ENCODE measurements at places on chromosomes 2 and 18.

- no peak for DNase-seq
Observed at GRCh38 chr2:91975130-91975491, 2896.1 kb upstream of the TEKT4 start.

- no peak for DNase-seq
Observed at GRCh38 chr18:42192251-42193248, 237.5 kb downstream of the PIK3C3 start.

DNA sequence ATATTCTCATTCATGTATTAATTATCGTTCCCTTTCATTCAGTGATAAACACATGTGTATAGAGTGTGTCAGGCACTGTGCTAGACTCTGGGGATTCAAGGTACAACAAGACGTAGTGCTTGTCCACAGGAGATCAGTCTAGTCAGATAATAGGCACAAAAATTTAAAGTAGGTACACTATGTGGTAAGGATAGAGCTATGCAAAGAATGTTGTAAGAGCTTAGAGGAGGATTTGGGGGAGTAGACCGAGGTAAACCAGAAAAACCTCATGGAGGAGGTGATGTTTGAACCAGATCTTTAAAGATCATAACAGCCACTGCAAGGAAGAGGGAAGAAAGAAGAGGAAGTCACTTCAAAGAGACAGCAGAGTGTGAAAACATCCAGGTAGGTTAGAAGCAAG lies 256.9 kb upstream of the DDX18 start:
- DNase-seq = no peak

DNA sequence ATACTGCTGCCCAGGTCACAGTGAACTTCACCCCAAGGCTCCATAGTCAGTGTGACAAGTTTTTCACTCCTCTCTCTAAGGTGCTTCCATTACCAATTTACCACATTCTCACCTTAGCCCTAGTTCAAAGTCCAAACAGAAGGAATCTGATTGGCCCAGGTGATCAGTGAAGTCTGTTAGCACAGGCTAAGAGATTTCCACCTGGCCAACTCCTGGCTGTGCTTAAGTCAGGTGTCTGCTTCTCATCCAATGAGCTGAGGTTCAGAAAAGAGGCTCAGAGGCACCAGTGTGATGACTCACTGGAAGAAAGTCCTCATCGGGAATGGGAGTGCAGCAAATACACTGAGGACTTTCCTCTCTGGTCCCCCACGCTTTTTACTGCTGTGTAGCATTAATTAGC lies 164.4 kb upstream of the MGAT5 start:
- DNase-seq = no peak

- DNase-seq = no peak
Observed at GRCh38 chr2:174331595-174332216, 3.0 kb upstream of the SP9 start.

- DNase-seq = peak; percentile 96
Observed at GRCh38 chr2:74482801-74483674, at the start of the genes CCDC142 and TTC31. TSS of gene CCDC142 (minus strand) at chr2:74482998. CDS start at chr2:74482837, 161 bp downstream. TSS of gene TTC31 (plus strand) at chr2:74483081. CDS start at chr2:74483096, 15 bp downstream.

DNA sequence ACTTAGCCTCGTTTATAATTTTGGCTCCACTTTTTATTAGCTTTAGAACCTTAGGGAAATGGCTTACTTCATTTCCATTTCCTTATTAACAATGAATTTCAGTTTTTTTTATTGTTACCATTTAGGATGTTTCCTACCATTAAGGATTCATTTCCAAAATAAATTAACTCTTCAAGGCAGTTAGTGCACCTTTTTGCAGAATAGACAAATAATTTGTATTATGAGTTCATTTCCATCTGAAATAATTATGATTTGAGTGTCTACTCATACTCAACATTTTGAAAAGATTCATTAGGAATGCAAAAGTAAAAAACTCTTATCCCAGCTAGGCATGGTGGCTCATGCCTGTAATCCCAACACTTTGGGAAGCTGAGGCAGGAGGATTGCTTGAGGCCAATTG lies 186.8 kb upstream of the STON1 start:
- no peak for DNase-seq

DNA sequence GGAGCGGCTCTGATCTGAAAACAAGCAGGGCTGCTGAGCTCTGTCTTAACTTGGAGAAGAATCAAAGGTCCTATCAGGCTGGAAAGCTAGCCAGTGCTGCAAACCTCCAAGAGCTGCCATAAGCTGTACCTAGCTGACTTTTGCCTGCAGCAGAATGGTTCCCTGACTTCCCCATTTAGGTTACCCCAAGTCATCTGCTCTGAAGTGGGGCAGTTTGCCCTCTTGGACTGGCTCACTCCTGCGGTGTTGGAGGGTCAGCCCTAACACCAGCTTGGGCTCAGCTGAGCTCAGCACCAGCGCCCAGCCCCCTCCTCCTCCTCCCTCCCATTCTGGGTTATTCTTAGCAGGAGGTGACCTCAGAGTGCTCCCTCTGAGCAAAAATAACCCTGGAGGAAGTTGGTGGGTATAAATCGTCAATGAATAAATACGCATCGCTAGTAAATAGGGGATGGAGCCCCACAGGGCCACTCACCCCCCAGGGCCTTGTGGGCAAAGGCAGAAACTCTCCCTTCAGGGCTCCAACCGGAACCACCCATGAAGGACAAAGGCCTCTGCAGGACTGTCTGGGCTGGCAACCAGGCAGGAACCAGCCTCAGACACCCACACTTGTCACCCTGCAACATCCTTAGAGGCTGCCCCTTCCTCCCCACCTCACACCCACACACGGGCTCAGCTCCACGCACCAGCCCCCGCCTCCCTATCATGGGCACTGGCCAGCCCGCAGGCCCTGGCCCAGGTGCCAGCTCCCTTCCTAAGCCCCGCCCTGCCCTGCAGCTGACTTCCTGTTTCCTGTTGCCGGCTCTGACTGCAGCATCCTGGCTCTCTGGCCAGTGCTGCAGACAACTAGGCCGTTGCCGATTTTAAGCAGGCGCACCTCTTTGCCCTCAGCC lies 46.9 kb downstream of the DNMT3A start:
- DNase-seq = peak; percentile 89

GRCh38 chr2:9769171-9770005 lies 73.9 kb upstream of the TAF1B start:
- no peak for DNase-seq

GRCh38 chr18:32707586-32707985 lies 65.2 kb downstream of the KLHL14 start:
- DNase-seq = no peak

DNA sequence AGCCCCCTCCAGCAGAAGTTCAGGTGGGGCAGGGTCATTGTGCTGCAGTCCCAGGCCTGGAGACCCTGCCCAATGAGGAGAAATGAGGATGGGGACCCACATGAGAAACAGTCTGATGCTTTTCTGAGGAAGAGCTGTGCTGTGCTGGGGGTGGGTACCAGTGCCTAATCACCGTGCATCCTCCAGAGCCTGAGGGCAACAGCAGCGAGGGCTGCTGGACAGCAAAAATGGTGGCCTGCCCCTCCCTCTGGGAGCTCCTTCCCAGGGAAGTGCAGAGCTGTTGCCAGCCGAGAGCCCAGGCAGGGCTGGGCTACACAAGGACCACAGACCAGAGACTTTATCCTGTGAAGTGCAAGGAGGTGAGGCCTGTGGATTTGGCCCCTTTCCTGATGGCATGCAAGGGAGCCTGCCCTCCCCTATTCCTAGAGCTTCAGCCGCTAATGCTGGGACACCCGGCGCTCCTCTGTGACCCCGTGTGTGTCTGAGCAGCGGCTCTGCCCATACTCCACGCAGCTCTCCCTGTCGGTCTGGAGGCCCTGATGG lies 134.8 kb downstream of the DSEL start:
- no peak for DNase-seq

GRCh38 chr2:169716238-169716886 lies 17.3 kb upstream of the KLHL23 start:
- DNase-seq = no peak

DNA sequence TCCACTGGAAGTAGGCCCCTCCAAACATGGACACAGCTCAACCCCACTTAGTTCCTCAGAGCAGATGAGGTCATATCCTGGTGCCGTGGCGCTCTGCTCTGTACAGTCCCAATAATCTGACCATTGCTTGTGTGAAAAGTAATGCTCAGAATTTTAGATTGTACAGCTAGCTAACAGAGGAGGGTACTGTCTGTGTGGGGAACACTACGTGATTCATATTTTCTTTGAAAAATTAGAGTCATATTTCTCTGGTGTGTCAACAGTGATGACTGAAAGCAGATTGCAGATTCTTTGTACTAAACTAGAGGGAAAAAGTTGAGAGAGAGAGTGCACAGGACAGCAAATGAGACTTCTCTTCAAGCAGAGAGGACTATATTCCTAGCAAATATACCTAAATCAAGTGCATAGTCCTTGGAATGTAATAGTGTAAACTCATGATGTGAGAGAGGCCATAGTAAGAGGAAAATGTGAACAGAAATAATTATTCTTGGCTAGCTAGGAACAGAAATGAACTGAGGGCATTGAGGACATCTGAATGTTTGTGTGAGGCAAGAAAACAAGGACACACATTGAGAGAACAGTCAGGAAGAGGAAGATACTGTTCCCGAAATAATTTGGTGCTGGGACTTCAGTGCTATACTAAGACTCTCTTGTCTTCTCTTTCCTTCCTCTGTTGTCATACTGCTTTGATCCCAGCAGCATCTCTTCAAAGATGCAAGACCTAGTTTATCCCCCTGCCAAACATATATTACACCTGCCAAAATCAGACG lies 157.0 kb upstream of the RND3 start:
- DNase-seq = no peak

DNA sequence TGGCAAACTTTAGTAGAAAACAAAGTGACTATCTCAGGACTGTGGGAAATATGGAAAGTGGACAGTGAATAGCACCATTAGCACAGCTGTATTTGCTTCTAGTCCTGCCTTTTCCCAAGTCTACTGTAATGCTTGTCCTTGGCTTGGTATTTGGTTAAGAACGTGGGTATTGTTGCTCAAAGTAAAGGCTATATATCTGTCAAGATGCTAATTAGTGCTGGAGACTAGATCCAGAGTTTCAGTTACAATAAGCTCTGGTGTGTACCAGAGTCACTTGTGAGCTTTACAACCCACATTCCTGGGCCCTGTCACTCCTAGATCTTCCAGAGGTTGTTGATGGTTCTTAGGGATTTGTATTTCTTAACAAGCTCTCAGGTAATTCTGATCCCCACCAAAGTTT lies 313.6 kb downstream of the SLC8A1 start:
- DNase-seq = no peak

GRCh38 chr2:63059793-63060471 lies 9.3 kb downstream of the OTX1 start:
- no peak for DNase-seq

DNA sequence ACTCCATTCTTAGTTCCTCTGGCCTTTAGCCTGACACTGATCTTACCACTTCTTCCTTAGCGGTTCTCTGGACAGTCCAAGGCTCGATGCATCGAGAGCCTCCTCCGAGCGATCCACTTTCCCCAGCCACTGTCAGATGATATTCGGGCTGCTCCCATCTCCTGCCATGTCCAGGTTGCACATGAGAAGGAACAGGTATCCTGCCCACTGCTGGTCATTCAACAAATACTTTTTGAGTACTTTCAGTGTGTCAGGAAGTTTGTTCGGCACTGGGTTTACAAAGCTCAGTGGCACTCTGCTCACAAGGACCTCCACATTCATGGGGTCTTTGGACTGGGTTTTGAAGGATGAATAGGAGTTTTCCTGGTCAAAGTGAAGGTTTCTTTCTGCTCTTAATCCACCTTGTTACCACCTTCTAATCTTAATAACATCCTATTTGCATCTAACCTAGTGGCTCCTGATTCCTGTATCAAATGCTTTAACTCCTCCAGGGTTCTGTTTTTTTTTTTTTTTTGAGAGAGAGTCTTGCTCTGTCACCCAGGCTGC lies 25.8 kb downstream of the GCKR start:
- DNase-seq = no peak

DNA sequence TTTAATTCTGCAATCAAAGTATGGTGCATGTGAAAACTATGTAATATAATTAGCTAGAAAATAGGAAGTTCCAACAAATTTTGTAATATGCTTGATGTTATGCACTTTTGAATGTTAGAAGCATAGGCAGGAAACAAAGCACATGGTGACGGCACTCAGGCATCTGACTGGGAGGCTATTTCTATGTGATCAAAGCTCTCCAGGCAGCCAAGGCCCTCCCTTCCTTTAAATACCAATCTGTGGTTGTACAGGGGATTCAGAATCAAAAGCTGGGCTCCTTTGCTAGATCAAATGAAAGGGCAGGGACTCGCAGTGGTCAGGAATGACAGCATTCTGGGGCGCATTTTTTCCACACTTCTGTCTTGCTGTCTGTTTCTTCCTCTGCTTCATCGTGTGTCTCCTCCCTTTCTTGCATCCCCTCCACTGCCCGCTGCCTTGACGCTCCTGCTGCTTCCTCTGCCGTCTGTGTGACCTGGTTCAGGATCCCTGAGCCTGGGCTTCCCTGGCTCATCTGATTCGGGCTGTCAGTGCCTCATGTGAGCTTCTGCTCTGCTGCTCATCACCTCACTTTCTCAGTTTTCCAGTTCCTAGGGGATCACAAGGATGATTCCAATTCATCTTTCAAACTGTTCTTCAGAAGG lies 30.9 kb downstream of the TMEM182 start:
- no peak for DNase-seq

GRCh38 chr2:121471532-121472469 lies 58.9 kb upstream of the RNU4ATAC start:
- no peak for DNase-seq

- DNase-seq = no peak
Observed at GRCh38 chr18:79546781-79547272, 132.8 kb upstream of the CTDP1 start.

GRCh38 chr2:212711856-212712255 lies 173.3 kb upstream of the ERBB4 start:
- no peak for DNase-seq
